ENCODE measurements at places on chromosomes 6 and 20.
A peak's percentile ranks its signal among the peaks of the same experiment; 100 is the strongest.

DNA sequence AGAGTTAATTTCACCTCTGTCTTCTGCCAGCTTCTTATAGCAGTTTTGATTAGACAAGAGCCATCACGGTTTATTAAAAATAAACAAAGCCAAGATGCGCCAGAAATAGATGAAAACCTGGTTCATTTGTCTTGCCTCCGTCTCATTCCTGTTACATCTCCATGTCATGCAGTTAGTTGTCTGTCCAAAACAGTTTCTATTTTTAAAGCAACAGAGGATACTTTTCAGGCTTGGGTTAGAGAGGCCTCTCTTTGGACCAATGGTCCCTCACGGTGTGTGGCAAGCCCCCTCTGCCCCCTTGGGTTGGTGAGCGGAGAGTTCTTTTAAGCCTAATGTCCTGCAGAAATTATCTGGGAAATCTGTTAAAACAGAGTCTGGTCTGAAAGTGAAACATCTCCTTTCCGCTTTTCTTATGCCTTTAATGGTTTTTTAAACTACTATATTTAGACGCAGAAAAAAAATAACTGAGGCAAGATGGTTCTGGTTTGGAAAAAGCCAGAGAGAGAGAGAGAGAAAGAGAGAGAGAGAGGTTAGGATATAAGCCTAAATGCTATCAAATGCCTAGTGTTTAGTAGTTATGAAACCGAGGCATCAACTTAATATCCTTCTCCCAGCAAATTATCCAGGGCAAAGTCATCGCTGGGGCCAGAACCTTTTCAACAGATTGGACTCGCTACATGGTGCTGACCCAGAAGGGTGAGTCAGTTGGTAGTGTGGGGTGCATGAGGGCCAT is 64.5 kb downstream of the ZDHHC14 start:
- DNase-seq: no peak

- DNase-seq: peak; percentile 52
Measured at GRCh38 chr20:45095805-45096238, 5.1 kb downstream of the KCNS1 start.

GRCh38 chr6:170393807-170394399 is 87.3 kb downstream of the FAM120B start:
- no peak for DNase-seq

- DNase-seq: no peak
Measured at GRCh38 chr20:9742821-9743220, 96.1 kb downstream of the PAK5 start.

DNA sequence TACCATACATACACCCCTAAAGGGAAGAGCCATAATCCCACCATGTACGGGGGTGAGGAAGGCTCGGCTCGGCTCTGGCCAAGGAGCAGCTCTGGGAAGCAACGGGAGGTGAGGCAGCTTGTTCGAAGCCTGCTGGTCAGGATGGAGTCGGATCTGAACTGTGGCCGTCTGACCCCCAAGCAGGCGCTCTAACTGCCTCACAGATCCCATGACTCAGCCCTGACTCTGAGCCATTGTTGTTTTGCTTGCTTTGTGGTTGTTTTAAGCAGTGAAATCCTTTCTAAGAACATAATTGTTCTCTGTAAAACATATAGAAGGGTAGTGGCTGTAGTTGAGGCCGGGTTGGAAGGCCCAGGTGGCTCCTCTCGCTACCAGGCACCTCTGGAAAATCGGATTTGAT is 10.9 kb downstream of the C6orf132 start:
- peak; percentile 76 for DNase-seq

DNA sequence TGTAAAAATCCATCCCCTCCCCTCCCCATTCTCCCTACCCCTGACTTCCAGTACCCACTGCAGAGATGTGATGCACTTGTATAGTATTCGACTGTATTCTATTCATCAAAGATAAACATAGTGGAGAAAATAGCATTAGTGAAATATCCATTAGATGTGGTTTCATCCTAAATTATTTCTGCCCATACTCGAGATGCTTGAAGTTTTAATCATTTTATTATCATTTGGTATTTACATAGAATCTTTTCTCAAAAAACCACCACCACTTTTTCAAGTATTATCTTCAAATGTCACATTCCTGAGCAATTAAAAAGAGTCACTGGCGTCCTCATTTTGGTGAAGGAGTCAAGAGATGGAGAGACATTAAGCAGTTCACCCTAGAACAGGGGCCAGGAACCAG is 181.9 kb downstream of the HAO1 start:
- no peak for DNase-seq

DNA sequence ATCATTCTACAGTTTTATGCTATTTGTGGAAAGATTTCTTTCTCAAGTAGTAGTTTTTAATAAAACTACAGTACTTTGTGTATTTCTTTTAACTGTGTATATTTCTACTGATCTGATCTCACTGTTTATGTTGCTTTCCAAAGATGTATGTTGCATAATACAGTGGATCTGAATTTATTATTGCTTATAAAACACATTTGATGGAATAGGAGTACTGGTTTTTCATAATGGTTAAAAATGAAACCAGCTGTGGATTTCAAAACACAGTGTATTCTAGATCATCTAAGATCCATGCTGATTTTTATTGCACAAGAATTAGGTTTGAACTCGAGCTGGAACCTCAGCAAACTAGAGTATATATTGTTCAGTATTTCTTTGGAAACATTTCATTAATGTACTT is 8.0 kb downstream of the NKX2-4 start:
- no peak for DNase-seq

- DNase-seq: no peak
Measured at GRCh38 chr20:7330850-7331249, 563.4 kb downstream of the BMP2 start.

DNA sequence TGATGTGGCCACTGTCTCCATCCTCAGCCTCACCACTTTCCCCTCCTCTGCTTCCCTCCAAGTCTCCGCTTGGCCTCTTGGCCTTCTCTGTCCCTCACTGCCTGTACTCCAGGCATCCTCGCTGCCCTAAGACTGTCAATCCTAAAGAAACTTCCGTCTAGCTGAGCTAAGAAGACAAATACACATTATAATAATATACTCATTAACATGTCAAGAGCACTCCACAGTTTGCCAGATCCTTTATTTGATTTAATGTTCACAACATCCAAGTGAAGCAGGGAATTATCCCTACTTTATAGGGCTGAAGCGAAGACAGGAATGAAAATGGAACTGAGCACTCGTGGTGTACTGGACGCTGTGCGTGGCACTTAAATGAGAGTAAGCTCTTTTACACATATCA is 72.4 kb upstream of the SLC22A23 start:
- no peak for DNase-seq

DNA sequence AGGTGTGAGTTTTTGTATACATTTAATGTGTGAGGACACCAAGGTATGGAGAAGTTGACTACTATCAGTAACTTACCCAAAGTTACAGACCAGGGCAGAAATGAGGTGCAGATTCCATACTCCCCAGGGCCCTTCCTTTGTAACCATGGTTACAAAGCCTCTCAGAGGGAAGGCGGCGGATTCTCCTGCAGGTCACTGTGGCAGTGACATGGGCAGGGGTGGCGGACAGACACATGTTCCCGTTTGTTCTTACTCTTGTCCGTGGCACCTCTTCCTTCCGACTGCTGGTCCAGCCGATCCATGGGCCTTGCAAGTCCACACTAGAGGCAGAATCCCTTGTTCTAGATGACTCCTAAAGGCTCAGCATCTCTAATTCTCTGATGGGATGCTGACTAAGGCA is 43.0 kb downstream of the PDYN start:
- DNase-seq: no peak

DNA sequence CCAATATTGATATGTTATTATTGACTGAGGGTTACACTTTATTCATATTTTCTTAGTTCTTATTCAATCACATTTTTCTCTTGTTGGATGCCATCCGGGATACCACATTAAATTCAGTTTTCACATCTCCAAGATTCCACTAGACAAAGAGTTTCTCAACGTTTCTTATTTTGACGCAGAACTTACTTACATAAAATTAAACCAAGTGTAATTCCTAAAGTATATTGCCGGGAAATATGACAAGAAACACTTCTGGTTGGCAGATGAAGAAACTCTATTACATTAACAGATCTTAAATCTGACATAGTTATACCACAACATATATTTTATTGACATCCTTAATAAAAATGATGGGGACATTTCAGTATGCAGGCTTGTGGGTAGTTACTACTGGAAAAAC is 47.3 kb upstream of the THBS2 start:
- no peak for DNase-seq

DNA sequence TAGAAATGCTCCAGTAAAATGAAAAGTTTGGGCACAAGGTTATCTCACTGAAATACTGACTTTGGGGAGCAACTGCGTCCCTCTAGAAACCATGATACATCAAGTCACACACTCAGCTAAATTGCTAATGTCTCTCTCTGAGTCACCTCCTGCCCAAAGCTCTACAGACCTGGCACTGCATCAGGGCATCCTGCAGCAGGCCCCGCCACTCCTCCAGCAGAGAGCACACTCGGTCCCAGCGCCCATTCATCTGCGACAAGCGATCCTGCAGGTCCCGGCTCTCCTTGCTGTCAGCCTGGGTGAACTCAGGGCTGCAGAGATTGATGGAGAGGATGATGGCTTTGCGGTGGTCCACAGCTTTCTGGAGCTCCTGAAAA is 329.0 kb downstream of the ESR1 start:
- DNase-seq: no peak

- DNase-seq: no peak
Measured at GRCh38 chr6:158991017-158991723, 8.8 kb downstream of the RSPH3 start.

- DNase-seq: peak; percentile 77
Measured at GRCh38 chr6:143270026-143270425, 180.5 kb downstream of the ADAT2 start.

- peak; percentile 65 for DNase-seq
Measured at GRCh38 chr6:131914967-131915751, 36.0 kb downstream of the CCN2 start.

- peak; percentile 91 for DNase-seq
Measured at GRCh38 chr20:3686867-3687321, 5.1 kb upstream of the ADAM33 start.

GRCh38 chr6:104625536-104625935 is 234.2 kb downstream of the HACE1 start:
- DNase-seq: peak; percentile 55

- no peak for DNase-seq
Measured at GRCh38 chr6:37695273-37695672, 2.4 kb downstream of the MDGA1 start.

DNA sequence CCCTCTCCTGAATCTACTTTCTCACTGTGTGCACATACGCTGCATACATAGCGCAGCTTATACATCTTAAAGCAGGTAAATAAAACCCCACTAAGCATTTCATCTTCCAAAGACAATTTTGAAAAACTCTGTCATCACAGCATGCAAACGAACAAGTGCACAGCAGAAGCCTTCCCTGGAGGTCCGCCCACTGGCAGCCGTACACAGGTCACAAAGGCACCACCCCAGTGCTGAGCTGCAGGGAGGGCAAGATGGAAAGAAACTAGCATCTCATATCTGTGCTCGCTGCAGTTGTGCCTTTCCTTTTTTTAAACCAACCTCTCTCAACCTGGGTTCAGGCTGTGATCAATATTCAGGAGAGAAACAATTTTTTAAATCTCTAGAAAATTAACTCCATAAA is 73.3 kb downstream of the HUS1B start:
- DNase-seq: no peak

- DNase-seq: peak; percentile 48
Measured at GRCh38 chr6:73983367-73983766, 287.4 kb downstream of the CD109 start.

- peak; percentile 10 for DNase-seq
Measured at GRCh38 chr6:74167976-74168375, 472.0 kb downstream of the CD109 start.

GRCh38 chr6:76752841-76753240 is 680.4 kb upstream of the IMPG1 start:
- no peak for DNase-seq

GRCh38 chr20:63433756-63434531 is 38.5 kb downstream of the KCNQ2 start:
- no peak for DNase-seq

- peak; percentile 29 for DNase-seq
Measured at GRCh38 chr20:63102721-63103375, 96.1 kb upstream of the BHLHE23 start.

GRCh38 chr6:92708270-92708669 is 711.1 kb downstream of the EPHA7 start:
- no peak for DNase-seq

- DNase-seq: no peak
Measured at GRCh38 chr6:3869284-3869631, 20.1 kb downstream of the FAM50B start.

- no peak for DNase-seq
Measured at GRCh38 chr6:3195695-3196497, 31.6 kb downstream of the TUBB2B start.

GRCh38 chr6:52877168-52877567 is 32.3 kb downstream of the GSTA3 start:
- DNase-seq: peak; percentile 89

GRCh38 chr20:48339190-48339985 is 488.4 kb downstream of the PREX1 start:
- peak; percentile 37 for DNase-seq

GRCh38 chr6:117206522-117206921 is 58.8 kb upstream of the VGLL2 start:
- DNase-seq: no peak

GRCh38 chr20:59014680-59015389 is 4.4 kb upstream of the TUBB1 start:
- DNase-seq: no peak

DNA sequence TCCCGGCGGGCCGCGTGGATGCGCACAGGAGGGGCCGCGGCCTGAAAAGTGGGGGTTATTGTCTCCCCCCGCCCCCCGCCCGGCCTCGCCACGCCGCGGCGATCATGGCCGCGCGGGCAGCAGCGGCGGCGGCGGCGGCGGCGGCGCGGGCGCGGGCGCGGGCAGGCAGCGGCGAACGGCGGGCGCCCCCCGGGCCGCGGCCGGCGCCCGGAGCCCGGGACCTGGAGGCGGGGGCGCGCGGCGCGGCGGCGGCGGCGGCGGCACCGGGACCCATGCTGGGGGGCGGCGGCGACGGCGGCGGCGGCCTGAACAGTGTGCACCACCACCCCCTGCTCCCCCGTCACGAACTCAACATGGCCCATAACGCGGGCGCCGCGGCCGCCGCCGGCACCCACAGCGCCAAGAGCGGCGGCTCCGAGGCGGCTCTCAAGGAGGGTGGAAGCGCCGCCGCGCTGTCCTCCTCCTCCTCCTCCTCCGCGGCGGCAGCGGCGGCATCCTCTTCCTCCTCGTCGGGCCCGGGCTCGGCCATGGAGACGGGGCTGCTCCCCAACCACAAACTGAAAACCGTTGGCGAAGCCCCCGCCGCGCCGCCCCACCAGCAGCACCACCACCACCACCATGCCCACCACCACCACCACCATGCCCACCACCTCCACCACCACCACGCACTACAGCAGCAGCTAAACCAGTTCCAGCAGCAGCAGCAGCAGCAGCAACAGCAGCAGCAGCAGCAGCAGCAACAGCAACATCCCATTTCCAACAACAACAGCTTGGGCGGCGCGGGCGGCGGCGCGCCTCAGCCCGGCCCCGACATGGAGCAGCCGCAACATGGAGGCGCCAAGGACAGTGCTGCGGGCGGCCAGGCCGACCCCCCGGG is 637 bp downstream of the ARID1B start:
- peak; percentile 41 for DNase-seq
